ENCODE measurements at places on chromosomes 2 and 18.

GRCh38 chr2:224671731-224672130 is 44.4 kb downstream of the CCDC195 start:
- DNase-seq, result peak; percentile 25

- no peak for DNase-seq
Measured at GRCh38 chr2:238380785-238381184, 45.9 kb upstream of the ASB1 start.

GRCh38 chr2:241857041-241857541 is 1.6 kb downstream of the PDCD1 start:
- DNase-seq, result no peak

- no peak for DNase-seq
Measured at GRCh38 chr2:230498506-230499107, 82.6 kb downstream of the SP100 start.

DNA sequence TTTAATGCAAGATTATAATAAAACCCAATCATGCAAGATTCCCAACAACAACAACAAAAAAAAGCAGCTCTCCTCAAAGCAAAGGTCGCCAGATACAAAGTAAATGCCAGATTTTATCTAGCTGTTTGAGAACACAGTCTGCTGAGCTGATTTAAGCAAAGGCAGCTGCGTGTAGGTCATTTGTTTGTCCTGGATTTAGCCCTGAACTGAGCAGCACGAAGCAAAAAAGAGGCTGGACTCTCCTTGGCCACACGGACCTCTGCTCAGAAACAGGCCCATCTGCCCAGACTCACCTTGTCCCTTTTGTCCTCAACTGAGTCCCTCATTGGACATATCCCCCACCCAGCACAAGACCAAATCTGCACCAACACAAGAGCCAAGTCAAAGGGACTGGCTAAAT is 91.5 kb downstream of the PID1 start:
- no peak for DNase-seq

DNA sequence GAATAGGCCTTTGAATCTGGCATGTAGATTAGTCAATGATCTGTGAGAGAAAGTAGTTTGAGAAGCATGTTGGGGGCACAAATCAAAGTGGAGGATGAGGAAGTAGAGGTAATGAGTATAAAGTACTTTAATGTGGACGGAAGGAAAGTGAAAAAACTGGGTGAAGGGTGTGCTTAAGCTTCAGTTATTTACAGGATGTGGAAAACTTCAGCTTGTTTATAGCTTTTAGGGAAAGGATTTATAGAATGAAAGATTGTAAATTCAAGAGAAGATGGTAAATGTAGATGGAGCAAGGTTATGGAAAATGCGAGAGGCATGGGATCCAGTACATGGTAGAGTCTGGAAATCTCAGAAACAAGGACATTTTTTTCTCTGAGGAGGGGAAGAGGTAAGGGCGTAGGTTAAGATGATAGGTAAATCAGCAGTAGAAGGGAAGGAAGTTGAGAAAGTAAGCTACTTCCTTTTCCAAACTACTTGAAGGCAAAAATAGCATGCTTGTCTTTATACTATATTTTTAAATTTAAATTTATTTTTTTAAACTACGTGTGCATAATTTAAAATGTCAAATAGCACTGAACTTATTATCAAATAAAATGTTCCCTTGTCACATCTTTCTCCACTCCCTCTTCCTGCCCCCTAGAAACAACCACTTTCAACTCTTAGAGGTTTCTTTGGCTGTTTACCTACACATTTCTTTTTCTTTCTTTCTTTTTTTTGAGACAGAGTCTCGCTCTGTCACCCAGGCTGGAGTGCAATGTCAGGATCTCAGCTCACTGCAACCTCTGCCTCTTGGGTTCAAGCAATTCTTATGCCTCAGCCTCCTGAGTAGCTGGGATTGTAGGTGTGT is 8.5 kb downstream of the FAM117B start:
- no peak for DNase-seq

- no peak for DNase-seq
Measured at GRCh38 chr2:173678186-173678585, 287.0 kb downstream of the SP3 start.

GRCh38 chr2:5932556-5933469 is 240.6 kb downstream of the SOX11 start:
- no peak for DNase-seq

DNA sequence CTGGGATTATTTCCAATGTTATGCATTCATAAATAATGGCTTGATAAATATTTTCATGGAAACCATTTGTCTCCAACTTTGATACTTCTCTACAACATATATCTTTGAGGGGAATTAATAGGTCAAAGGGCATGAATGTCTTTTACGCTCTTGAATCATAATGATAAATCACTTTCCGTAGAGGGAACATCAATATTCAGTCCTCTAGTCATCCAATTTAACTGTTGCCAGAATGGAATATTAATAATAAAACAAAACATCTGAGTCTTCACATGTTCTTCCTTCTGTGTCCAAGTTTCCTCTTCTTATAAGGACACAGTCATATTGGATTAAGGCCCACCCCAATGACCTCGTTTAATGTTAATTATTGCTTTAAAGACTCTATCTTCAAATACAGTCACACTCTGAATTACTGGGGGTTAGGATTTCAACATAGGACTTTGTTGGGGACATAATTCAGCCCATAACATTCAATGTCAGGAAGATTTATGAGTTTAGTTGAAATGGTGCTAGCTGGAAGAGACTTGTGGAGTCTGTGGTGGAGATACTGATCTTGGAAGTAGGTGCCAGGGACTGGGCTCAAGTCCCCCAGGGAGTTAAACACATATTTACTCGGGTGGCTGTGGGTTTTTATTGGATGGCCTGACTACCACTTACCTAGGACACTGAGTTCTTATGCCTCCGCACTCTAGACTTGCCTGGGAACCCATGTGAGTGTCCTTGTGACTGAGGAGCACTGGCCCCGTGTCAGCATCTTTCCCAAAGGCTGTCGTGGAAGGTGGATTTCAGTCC is 85.0 kb upstream of the SEC11C start:
- no peak for DNase-seq

GRCh38 chr2:28286678-28287077 is 106.0 kb upstream of the FOSL2 start:
- DNase-seq, result no peak

DNA sequence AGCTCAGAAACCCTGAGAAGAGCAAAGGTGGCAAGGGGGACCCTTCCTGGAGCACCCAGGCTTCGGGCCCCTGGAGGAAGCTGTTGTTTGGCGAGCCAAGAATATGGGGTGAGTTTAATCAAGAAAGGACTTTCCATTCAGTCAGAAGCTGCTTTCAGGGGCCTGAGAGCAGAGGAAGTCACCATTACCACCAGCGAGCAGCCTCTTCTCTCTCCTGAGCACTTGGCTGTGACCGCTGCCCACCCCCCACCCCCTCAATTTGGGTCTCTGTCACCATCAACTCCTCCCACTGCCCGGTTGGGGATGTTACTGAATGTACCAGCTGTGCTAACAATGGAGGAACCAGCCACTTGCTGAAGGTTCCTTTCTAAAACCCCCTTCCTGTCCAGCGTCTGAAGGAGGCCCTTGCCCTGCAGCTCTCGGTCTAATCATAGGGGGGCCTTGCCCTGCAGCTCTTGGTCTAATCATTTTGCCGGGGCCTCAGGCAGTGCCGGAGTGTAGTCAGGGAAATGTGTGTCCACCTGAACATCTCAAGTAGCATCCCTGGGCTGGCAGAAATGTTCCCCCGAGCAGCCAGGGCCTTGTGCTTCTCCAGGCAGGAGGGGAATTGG is 943 bp downstream of the INPP5D start:
- DNase-seq, result no peak

GRCh38 chr2:23532391-23533337 is 147.7 kb downstream of the KLHL29 start:
- peak; percentile 35 for DNase-seq

- no peak for DNase-seq
Measured at GRCh38 chr18:52694804-52695203, 354.8 kb downstream of the DCC start.

DNA sequence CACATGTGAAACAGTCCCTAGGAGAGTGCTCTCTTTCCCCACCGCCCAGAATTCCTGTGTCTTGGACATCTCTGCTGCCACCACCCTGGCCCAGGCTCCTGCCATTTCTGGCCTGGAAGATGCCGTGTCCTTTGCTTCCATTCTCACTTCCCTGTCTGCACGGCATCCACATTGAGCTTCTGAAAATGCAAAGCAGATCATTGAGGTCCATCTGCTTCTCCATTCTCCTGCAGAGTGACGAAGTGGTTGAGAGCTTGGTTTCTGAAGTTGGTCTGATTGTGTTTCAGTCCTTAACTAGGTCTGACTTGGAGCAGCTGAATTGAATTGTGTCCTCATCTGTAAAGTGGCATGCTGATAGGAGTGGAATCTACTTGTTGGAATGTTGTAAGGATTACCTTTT is 98.7 kb upstream of the MGAT5 start:
- DNase-seq, result no peak

GRCh38 chr18:56337507-56337906 is 300.9 kb downstream of the TXNL1 start:
- no peak for DNase-seq

- no peak for DNase-seq
Measured at GRCh38 chr2:241933179-241933911, 63.8 kb downstream of the RTP5 start.

- no peak for DNase-seq
Measured at GRCh38 chr2:206204710-206205109, 45.0 kb downstream of the EEF1B2 start.

DNA sequence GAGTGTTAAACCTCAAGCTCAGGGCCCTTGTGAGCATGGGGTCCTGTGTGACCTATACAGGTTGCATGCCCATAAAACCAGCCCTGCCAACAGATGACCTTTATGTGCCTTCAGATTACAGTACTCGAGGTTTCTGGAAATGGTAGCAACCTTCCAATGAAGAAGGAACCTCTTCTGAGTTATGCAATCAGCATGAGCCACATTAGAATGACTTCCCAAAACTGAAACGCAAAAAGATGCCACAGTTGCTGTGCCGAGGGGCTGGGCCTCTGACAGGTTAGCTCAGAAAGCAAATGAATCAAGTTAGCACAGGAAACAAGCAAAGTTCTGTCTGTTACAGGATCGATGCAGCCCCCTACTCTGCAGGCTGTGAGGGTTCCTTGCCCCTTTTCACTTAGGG is 37.7 kb downstream of the TGFA start:
- DNase-seq, result no peak

DNA sequence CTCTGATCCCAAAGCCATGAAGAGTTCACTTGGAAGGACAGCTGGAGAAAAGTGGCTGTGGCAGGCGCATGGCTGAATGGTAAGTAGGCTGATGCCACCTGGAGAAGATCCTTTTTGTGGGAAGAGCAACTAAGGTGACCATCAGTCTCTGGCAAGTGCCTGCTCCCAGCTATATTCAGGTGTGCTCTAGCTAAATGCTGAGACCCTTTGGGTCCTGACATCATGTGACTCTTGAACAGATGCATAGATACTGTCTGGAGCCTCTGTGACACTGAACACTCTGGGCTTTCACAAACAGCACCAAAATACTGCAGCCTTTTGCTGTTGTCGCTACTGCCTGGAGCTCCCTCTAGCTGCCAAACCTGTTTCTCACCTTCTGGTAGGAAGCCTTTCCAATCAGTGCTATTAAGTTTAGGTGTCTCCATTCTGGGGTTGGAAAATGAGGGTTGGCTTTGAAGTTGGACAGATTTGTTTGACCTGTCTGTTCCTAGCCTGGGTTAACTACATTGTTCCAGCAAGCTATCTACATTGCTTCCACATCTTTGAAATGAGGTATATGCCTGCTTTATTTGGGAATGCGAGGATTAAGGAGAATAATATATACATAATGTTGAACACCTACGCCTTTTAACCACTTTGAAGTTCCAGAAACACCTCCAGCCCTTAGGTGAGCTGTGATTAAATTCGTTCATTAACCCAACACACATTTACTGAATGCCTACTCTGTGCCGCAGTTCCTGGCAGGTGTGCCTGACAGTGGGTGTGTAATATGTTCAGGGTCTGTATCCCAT is 3.1 kb downstream of the EGR4 start:
- peak; percentile 37 for DNase-seq

DNA sequence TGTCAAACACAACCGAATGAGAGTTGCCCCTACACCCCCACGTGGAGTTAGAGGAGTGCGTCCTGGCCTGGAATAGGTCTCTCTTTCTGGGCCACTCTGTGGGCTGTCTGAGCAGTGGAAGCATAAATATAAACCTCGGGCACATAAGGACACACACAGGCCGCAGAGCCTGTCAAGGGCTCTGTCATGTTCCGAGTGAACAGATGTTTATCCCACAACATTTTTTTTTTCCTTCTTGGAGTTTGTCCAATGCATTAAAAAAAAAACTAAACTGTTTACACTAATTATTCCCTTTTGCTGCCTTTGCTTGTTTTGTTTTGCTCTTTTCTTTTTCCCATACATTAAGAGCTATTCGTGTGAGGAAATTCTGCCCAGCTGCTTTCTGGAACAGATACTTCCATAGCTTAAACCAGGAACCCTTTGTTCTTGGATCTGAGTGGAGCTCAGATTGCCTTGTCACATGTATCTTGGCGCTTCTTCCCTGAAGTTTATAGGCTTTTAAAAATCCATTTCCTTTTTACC is 228.3 kb upstream of the FOSL2 start:
- DNase-seq, result no peak

DNA sequence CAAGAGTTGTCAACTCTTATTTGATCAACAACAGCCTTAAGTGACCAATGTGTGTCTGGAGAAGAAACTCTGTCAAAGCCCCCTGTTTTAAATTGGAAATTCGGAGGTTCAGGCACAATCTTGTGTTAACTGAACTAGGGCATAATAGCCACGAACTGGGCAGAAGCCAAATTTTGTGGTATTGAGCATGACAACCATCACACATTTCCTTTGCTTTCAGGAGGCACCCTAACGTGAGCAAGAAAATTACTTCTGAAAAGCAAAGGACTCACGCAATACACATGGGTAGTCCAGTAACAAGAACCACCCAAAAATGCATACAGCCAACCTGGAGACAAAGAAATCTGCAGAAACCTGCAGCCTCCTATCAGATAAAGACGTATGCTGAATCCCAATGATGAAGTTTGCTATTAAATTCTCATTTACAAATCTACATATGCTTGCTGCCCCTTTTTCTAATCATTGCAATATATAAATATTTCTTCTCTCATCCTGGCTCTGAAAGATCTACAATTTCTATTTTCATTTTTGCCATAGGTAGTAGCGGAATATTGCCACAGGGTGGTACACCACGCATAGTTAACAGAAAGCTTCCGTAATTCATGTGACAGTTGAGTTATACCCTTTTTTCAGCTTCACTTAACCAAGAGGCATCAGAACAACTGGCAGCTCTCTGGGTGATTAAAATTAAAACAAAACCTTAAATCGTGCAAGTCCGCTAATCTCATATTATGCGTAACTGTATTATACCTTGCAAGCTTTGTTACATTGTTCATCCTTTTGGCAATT is 495.8 kb downstream of the NRXN1 start:
- no peak for DNase-seq

DNA sequence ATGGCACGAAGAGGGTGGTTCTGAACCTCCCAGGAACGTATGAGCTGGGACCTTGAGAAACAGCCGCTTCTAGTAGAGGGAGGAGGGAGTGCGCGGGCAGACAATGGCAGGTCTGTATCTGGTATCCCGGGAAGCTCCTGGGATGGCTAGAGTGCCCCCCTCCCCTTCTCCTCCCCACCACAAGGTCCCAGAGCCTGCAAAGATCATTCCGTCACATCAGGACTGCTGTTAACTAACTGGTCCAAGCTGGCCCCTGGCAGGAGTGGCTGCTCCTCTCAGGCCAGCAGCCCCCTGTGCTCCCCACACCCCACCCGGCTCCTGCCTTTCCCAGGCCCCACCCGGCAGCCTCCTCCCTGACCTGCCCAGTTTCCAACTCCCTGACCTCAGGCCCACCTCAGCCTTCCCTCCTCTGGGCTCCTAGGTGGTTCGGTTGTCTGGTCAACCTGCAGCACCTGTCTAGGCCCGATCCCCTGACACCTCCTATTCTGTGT is 75.0 kb downstream of the TPO start:
- DNase-seq, result no peak
